Activated CD8-positive, alpha-beta T cell treated with anti-CD3 and anti-CD28 coated beads for 36 hours (primary cell): ENCODE measurements at places on chromosomes 5 and 9.
A peak's percentile ranks its signal among the peaks of the same experiment; 100 is the strongest.

- H3K36me3 ChIP-seq: no peaks in the 10 kb centered on the region
- H3K27ac ChIP-seq: no peak overlapping the region
- peaks cover 14% of the 10 kb centered on the region for H3K27me3 ChIP-seq
- no peak for DNase-seq
- no peak overlapping the region for H3K4me3 ChIP-seq
Measured at GRCh38 chr9:86445671-86446070, 91.5 kb upstream of the TUT7 start.

DNA sequence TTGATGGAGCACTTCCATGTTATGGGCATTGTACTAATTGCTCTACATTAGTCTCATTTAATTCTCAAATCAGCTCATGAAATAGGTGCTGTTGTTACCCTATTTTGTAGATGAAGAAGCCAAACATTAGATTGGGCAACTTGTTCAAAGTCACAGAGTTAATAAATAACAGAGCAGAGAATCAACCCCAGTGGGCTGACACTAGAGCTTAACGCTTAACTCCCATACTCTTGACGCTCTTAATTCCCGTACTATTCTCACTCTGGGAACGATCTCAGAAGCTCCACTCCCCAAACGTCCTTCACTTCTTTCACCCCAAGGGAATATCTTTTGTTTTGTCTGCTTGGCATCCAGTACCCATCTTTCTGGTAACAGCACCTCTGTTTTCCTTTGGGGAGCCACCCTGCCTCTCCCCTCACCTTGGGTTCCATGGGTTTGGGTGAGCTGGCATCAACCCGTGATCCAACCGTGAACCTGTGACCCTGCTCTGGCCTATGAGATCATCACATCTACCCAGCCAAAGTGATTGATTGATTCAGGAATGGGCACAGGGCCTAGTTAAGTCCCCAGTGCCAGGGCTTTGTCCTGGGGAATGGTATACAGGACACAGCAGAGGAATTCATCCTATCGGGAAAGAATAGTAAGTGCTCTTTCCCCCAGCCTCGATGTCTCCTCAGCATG, 169.2 kb downstream of the NR3C1 start:
- no peaks in the 10 kb centered on the region for H3K27me3 ChIP-seq
- H3K4me1 ChIP-seq: peaks cover 18% of the 10 kb centered on the region
- DNase-seq: no peak
- no peak overlapping the region for H3K4me3 ChIP-seq

DNA sequence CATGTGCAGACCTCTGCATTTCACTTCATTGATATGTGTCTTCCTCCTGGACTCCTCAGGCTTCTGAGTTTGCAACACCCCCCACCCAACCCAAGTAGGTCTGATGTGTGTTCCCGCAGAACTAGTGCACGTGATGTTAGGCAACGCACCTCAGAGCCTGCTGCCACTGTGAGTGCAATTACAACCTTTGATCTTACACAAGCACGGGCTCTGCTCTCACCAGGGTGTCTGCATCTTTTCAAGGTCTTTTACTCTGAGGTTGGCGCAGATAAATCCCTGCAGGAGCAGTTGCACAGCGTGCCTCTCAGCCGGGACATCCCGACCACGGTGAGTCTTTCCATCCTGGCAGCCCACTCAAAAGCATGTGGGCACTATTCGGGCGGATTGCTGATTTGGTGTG, 80.1 kb downstream of the EGFLAM start:
- no peak overlapping the region for H3K27ac ChIP-seq
- peaks cover 3% of the 10 kb centered on the region for H3K4me1 ChIP-seq

- H3K36me3 ChIP-seq: no peaks in the 10 kb centered on the region
- H3K27ac ChIP-seq: no peak overlapping the region
- no peak overlapping the region for H3K4me3 ChIP-seq
- DNase-seq: no peak
- no peaks in the 10 kb centered on the region for H3K4me1 ChIP-seq
Measured at GRCh38 chr9:8579661-8580060, 780.1 kb upstream of the DMAC1 start.

GRCh38 chr5:116075191-116075831, 9.5 kb upstream of the COMMD10 start:
- peaks cover 24% of the 10 kb centered on the region for H3K4me1 ChIP-seq
- H3K27me3 ChIP-seq: peaks cover 11% of the 10 kb centered on the region
- peak; percentile 48 for DNase-seq
- H3K36me3 ChIP-seq: peaks cover 2% of the 10 kb centered on the region
